ENCODE measurements at places on chromosomes 5 and 9.

DNA sequence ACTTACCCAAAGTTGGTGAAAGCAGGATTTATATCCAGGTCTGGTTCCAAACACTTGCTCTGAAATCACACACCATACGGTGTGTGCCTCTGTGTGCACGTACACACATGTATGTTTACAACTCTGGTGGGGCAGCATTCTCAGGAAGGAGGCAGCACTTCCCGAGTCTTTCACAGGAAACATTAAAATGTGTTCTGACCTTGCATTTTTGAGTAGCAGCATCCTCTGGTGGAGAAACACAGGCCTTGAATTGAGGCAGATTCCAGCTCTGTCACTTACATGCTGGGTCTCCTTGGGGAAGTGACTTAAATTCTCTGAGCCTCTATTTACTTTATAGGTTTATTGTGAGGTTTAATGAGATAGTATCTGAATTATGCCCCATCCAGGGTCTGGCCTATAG lies 126.4 kb downstream of the RGS3 start:
- DNase-seq, result no peak

DNA sequence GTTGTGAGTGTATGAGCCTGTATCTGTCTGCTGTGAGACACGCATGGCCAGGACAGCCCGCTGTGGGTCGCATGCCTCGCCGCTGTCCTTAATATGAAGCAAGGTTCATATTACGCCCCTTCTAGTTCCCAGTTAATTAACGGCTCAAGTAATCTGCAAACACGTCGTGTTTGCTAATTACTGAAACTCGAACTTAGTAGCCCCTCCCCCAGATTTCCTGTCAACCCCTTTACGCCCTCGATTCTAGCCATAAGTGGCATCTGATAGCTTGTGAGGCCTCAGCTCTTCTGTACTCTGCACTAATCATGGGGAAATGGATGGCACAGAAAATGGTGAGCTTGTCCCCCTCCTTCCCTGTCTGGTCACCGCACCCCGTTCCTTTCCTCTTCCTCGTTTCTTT lies 116.9 kb upstream of the OTULINL start:
- DNase-seq, result no peak

GRCh38 chr9:109872901-109873300 lies 92.9 kb downstream of the PALM2AKAP2 start:
- no peak for DNase-seq

- no peak for DNase-seq
Observed at GRCh38 chr9:129653823-129654553, 11.5 kb upstream of the PRRX2 start.

DNA sequence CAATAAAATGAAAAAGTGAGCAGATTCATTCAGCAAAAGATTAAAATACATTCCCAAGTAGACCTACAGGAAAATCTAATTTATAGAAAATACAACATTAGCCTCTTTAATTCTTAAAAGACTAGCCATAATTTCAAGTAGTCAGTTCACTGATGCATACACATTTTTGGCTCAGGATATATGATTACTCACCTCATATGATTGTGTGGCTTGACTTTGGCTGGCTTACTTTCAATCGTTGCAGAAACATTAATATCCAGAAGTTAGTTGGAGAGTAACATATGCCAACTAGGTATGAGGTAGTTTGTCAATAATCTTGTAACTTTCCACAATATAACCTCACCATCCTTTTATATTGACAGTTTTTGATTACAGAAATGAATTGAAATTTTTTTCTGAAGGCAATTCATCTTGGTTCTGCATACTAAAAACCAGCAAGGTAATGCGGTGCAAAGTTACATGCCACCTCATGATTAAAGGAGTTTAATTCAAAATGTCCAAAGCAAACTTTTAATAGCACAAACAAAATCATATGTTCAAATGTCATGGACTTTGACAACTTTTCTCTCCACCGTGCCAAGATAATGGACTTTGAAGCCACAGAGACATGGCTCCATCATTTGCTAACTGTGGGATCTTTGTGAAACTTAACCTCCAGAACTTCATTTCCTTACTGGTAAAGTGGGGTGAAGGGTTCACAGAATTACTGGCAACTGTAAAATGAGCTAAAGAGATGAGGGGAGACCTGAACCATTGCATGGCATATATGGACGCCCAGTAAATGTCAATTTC lies 76.6 kb upstream of the PAM start:
- DNase-seq, result no peak

- DNase-seq, result no peak
Observed at GRCh38 chr5:37717613-37718431, 122.0 kb downstream of the GDNF start.

DNA sequence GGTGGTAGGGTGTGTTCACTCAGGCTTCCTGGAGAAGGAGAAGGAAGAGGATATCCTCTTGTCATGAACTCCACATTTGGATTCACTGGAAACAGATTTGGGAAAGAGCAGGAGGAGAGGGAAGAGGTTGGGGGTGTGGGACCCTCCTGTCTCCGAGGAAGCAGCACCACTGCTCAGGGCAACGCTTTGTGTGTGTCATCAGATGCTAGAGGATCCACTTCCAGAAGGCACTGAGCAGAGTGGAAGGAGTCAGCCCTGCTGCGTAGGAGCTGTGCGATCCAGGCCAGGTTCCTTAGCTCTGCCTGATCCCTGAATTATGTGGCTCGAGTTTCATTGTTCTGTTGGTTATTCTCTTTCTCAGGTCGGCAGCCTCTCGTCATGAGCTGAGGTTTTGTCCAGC lies 37.3 kb upstream of the TJP2 start:
- peak; percentile 21 for DNase-seq

- no peak for DNase-seq
Observed at GRCh38 chr9:100449420-100449819, 22.5 kb downstream of the MSANTD3 start.

GRCh38 chr5:81167544-81167943 lies 65.6 kb upstream of the CKMT2 start:
- no peak for DNase-seq

DNA sequence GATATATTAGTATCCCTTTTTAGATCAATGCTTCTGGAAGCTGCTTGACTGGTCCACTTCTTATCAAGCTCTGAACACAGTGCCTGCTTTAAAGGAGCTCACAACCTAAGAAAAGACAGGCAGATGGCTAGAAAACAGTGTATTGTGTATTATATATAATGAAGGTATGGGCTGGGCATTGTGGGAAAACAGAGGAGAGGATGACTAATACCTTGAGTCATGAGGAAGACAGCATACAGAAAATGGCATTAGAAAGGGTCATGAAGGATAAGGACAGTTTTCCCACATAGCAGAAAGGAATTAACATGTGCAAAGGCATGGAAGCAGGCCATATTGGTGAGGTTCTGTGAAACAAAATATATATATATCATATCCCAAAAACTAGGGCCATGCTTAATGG lies 309.6 kb downstream of the MLLT3 start:
- DNase-seq, result no peak

GRCh38 chr9:112881331-112881730 lies 9.3 kb downstream of the SLC46A2 start:
- DNase-seq, result no peak

- no peak for DNase-seq
Observed at GRCh38 chr9:5688109-5688508, 59.2 kb downstream of the RIC1 start.

DNA sequence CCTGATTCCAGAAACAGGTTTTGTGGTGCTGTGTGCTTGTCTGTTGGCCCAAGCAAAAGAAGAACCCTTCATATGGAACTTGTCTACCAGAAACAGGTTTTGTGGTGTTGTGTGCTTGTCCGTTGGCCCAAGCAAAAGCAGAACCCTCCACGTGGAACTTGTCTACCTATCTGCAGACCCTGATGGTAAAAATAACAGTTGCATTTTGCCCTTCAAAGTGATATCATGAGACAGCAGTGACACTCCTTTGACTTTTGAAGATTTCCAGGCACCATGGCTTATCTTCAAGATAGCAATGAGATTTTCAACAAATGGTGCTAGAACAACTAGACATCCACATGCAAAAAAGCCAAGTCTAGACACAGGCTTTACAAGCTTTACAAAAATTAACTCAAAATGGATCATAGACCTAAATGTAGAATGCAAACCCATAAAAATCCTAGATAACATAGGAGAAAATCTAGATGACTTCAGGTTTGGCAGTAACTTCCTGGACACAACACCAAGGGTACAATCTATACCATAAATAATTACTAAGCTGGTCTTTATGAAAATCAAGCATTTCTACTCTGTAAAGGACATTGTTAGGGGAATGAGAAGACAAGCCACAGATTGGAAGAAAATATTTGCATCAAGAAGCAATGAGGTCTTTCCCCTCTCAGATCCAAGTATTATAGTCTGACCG lies 16.8 kb downstream of the MACROH2A1 start:
- no peak for DNase-seq

- DNase-seq, result peak; percentile 78
Observed at GRCh38 chr9:72280913-72281500, 84.0 kb downstream of the ZFAND5 start.

Data from H9 (cell line).